Psoas muscle (tissue), 8 donors: ENCODE measurements at places on chromosomes 12 and 14. TPM values are rescaled to one million over a fixed set of nuclear protein-coding genes. Genes with fewer than 3 reads are reported as not detected.

Gene ART4
- total RNA-seq: not detected

Gene FGF23
- total RNA-seq: not detected

Gene ACOT4
- total RNA-seq: 0.30 TPM

Gene TAS2R31
- 0.36 TPM for total RNA-seq

Gene KRT5
- total RNA-seq: 0.61 TPM

Gene DBX2
- total RNA-seq: not detected

Gene ENDOU
- not detected for total RNA-seq

Gene ZC2HC1C
- 6.4 TPM for total RNA-seq

Gene LPAR5
- total RNA-seq: 0.30 TPM

Gene ARHGEF25
- 2.9 TPM for total RNA-seq

Gene ACRBP
- total RNA-seq: 0.82 TPM

Gene RND1
- 0.64 TPM for total RNA-seq

Gene CCDC88C
- total RNA-seq: 2.7 TPM

Gene IL26
- total RNA-seq: not detected

Gene MGAT4C
- total RNA-seq: not detected

Gene PZP
- total RNA-seq: 0.11 TPM

Gene FAM181A
- total RNA-seq: not detected

Gene TCL1B
- not detected for total RNA-seq

Gene SNRPF
- 13.7 TPM for total RNA-seq

Gene TRPV4
- total RNA-seq: 0.11 TPM

Gene HOXC12
- not detected for total RNA-seq

Gene EML5
- 0.15 TPM for total RNA-seq

Gene CDKN1B
- total RNA-seq: 61.0 TPM

Gene HOXC9
- total RNA-seq: 11.3 TPM

Gene ITPK1
- total RNA-seq: 51.0 TPM

Gene GDF3
- not detected for total RNA-seq

Gene GARIN6
- total RNA-seq: not detected

Gene SPATA7
- 3.3 TPM for total RNA-seq

Gene SLC7A8
- total RNA-seq: 14.9 TPM

Gene COX6A1
- total RNA-seq: 38.7 TPM

Gene KRT77
- total RNA-seq: not detected

Gene ZFC3H1
- 17.9 TPM for total RNA-seq

Gene WASHC3
- total RNA-seq: 32.7 TPM

Gene RPGRIP1
- not detected for total RNA-seq

Gene IAPP
- total RNA-seq: not detected

Gene RD3L
- not detected for total RNA-seq

Gene PDZRN4
- total RNA-seq: 0.25 TPM

Gene BCL11B
- total RNA-seq: 0.15 TPM

Gene CCER1
- not detected for total RNA-seq

Gene GALNT9
- total RNA-seq: not detected
